Pulmonary artery endothelial cell (primary cell): ENCODE measurements at places on chromosomes 11 and 22. TPM values are rescaled to one million over a fixed set of nuclear protein-coding genes. Genes with fewer than 3 reads are reported as not detected.

Gene MS4A8
- not detected in 2 replicates for total RNA-seq

DNA sequence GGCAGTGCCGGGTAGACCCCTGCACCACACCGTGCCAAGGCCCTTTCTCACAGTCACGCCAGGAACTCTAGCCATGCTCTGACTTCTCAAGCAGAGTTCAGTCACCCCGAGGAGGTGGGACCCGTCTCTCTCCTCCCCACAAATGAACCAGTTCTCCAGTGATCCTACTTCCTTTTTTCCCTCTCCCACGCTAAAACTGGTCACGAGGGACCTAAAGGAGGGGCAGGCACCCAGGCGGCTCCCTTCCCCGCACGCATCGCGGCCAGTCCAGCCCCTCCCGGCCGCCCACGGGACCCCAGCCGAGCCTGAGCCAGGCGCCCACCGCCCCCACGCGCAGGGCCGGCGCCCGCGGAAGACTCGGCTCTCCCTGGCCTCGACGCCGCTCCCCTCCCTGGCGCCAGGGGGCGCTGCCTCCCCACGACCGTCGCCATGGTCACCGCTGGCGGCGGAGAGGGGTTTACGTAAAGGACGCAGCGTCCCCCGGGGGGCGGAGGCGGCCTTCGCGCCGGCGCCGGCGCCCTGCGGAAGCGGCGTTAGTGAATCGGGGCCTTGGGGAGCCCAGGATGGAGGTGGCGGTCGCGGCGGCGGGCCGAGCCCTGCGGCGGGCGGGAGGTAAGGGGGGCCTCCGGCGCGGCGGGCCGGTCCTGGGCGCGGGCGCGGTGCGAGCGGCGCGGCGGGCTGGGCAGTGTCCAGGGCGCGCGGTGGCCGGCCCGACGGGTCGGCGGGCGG lies at the start of gene DAGLA:
TSS of gene DAGLA (plus strand) at position 499 of the 729 bp plus-strand sequence. CDS start 39,765 bp downstream, outside the sequence.
- no peak for DNase-seq

DNA sequence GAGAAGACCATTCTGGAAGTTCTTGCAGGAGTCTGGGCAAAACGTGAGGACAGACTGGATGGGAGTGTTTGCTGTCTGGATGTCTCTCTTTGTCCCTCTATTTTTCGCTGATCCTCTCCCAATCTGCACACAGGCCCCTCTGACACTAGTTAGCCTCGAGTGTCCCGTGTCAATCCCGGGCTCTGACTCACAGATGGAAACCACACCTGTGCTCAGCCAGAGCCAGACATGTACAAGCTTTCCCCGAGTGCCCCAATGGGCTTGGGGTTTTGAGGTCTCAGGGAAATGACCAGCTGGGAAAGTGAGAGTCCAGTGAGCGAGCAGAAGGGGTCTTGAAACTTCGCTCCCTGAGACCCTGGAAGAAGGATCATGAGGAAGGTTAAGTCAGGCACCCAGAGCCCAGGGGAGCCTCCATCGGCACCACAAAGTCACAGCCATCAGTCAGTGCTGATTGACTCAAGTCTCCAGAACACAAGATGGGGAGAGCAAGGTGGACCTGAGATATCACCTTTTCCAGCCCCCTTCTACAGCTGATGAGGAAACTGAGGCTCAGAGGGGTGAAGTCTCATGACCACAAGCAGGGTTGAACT lies 13.9 kb downstream of the APOL2 start:
- no peak for DNase-seq

DNA sequence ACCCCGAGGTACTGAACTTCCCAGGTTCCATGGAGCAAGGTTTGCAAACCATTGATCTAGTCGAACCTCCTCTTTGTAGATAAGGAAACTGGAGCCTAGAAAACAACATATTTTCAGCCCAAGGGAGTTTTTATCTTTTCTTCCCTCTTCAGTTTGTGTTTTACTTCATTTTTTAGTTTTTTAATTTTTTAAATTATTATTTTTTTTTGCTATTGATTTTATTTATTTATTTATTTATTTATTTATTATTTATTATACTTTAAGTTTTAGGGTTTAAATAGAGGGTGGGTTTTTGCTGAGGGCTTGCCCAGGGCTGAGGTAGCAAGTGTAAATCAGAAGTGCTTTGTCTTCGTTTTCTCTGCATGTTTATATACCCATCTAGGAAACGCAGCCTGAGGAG lies 26.9 kb downstream of the CEP164 start:
- DNase-seq = no peak

Gene APOBEC3C
- 6.6 and 7.8 TPM in 2 replicates for total RNA-seq

Gene PRRG4
- total RNA-seq = 0.07 and 0.49 TPM in 2 replicates

Gene KRTAP5-7
- not detected in 2 replicates for total RNA-seq
